Motor neuron (in vitro differentiated cells): ENCODE measurements at places on chromosomes 7 and 10.

DNA sequence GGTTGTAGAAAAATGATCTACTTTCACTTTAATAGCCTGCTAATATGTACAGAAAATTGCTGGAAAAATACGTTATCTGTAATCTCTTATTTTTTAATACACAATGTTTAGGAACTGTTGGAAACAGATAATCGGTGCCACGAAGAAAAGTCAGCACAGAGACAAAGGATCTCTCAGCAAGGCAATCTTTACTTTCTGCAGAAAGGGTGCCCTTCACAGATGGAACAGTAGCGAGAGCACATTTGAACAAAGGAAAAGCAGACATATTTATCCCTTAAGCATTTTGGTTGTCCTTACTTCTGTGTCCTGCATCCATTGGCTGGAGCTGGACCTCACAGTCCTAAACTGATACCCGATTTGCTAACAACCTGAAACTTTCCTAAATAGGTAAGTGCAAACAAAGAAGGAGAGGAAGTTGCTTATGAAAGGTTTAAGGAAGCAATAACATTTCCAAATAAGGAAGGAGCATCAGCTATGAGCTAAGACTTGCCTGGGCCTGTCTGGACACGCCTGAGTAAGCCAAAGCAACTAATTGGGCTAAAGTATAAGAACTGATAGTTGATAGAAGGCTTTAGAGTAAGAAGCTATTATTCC is 640.0 kb downstream of the SH2D4B start:
- ATAC-seq, result no peak

GRCh38 chr7:90669492-90669891 is 73.4 kb downstream of the CDK14 start:
- ATAC-seq, result no peak

DNA sequence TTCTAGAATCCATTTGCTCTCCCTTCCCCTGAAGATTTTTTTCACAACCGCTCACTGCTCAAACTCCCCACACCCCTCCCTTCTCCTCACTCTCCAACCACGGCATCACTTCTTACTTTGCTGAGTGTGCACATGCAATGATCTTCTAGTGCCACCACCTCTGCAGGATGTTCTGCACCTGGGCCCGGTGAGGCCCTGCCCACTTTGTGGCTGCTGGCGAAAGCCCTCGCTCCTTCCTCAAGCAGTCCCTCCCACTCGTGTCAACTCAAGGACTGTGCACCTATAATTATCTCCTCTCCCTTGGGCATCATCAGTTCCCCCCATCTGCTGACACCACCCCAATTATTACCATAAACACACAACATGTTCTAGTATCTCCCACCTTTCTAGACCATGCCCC is 91.0 kb upstream of the LANCL2 start:
- ATAC-seq, result no peak

- ATAC-seq, result no peak
Observed at GRCh38 chr7:43944286-43944685, 18.1 kb downstream of the UBE2D4 start.

GRCh38 chr10:51907361-51907760 is 208.0 kb upstream of the CSTF2T start:
- ATAC-seq, result no peak

DNA sequence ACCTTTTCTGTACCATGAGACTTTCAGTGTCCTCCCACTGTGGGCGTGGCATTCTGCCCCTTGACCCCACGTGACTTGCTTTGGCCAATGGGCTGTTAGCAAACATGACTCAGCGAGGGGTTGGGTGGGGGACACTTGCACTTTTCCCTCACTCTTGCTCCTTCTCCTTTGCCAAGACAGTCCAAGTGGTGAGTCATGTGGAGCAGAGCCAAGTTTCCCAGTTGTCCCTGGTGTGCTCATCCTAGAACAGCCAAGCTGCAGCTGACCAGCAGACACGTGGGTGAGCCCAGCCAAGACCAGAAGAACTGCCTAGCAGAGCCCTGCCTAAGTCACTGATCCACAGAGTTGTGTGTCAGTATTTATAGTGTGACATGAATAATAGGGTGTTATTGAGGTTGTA is 82.8 kb upstream of the CPXM2 start:
- ATAC-seq, result no peak

DNA sequence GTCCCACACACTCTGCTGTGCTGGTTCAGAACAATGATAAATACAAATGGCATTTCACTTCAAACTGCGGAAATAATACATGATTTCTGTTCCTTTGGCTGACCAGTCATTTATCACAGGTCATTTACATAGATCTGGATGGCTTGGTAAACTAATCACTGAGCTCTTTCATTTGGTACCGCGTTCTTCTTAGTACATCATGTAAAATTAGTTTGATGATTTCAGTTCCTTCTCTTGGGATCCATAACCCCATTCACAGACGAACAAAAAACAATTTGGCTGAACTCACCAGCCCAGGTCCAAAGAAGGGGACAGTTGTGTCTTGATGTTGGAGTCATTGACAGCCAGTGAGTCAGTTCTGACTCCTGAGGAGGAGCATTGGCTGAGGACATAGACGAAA is 689.8 kb downstream of the INHBA start:
- ATAC-seq, result no peak
